ENCODE measurements at places on chromosomes 16 and 17. TPM values are rescaled to one million over a fixed set of nuclear protein-coding genes. Genes with fewer than 3 reads are reported as not detected.

CLEC10A gene
- total RNA-seq: 1.4 TPM

DYNC1LI2 gene
- 78.1 TPM for total RNA-seq

CAMKK1 gene
- 3.5 TPM for total RNA-seq

CBX2 gene
- total RNA-seq: 0.44 TPM

CX3CL1 gene
- total RNA-seq: not detected

MIEN1 gene
- 35.8 TPM for total RNA-seq

TBX2 gene
- total RNA-seq: not detected

MYH8 gene
- total RNA-seq: not detected

TERB1 gene
- 0.83 TPM for total RNA-seq

NPIPB13 gene
- total RNA-seq: 20.0 TPM

HS3ST3B1 gene
- 40.5 TPM for total RNA-seq

NHERF2 gene
- total RNA-seq: 2.1 TPM

GRCh38 chr17:78137392-78138203 lies 7.0 kb downstream of the TMC8 start:
- H3K4me1 ChIP-seq: peaks cover 96% of the 10 kb centered on the region
- no peak for DNase-seq
- no peak overlapping the region for H3K27ac ChIP-seq
- H3K36me3 ChIP-seq: peaks cover 47% of the 10 kb centered on the region

DNA sequence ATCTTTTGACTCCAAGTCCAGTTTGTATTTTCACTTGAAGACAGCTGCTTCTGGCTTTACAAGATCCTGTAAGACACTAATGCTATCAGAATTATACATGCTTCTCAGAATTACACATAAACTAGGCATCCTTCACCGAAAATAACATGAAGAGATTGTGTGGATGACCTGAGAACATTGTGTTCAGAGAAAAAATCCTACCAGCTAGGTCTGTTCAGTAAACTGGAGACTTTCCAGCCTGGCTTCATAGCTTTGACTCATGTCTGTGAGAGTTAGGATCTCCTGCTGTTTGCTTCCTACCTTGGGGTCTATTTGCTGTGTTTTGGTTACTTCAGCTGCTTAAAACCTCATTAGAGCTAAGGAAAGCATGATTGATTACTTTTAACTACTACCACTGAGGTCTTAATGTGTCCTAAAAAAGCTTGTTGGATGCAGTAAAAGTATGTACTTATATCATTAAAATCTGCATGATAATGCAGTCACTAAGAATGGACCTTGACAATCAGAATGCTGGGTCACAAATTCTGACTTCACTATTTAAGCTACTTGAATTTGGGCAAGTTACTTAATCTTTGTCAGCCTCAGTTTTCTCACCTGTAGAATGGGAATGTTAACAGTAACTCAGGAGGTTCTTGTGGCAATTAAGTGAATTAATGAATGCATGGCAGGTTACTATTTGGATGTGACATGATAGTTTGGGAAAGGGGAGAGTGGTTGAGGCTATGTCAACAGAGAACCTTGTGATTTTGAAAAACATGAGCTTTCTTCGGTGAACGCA lies 8.0 kb upstream of the MYH13 start:
- no peaks in the 10 kb centered on the region for H3K4me1 ChIP-seq
- no peaks in the 10 kb centered on the region for H3K27me3 ChIP-seq
- no peaks in the 10 kb centered on the region for H3K36me3 ChIP-seq
- no peak overlapping the region for H3K27ac ChIP-seq
- no peak for DNase-seq

- H3K27ac ChIP-seq: peak overlapping the region; percentile 81
- no peaks in the 10 kb centered on the region for H3K36me3 ChIP-seq
- H3K4me1 ChIP-seq: peaks cover 27% of the 10 kb centered on the region
- DNase-seq: no peak
- no peaks in the 10 kb centered on the region for H3K27me3 ChIP-seq
- no peak overlapping the region for H3K4me3 ChIP-seq
These were observed 1.2 kb downstream of the CYB5D1 start for GRCh38 chr17:7859028-7859427.

DNA sequence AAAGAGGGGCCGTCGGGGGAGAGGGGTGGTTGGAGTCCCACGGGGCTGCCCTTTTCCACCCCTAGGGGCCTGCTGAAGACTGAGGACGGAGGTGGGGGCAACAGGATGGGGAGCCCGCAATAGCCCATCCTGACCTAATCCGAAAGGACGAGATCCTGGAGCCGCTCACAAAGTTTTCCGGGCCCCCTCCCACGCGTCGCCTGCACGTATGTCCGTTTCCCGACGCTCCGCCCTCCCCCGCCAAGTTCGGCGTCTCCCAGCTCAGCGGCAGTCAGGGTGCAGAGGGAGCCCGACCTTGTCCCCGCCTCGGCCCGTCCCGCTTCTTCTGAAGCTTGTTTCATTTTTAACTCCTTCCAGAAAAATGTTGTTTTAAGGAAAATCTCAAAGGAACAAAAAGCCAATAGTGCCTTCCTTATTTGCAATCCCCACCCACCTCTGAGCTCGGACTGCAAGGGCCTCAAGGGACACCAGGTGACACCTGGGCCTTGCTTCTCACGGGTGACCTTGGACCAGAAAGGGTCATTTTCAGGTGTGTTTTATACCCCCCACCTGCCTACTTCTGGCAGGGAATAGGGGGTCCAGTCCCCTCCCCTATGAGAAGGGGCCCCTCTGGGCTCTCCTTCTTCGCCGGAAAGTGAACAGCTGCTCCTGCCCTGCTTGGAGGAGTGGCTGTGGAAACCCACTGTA lies 3.4 kb upstream of the ZNF423 start:
- H3K27me3 ChIP-seq: peaks cover 8% of the 10 kb centered on the region
- DNase-seq: no peak
- H3K4me1 ChIP-seq: peaks cover 10% of the 10 kb centered on the region
- no peak overlapping the region for H3K27ac ChIP-seq
- H3K4me3 ChIP-seq: no peak overlapping the region

GRCh38 chr17:50948711-50949110 lies 82.6 kb upstream of the TOB1 start:
- no peak for DNase-seq
- peaks cover 33% of the 10 kb centered on the region for H3K4me1 ChIP-seq
- H3K4me3 ChIP-seq: no peak overlapping the region

GRCh38 chr16:625117-625976 lies 5.4 kb upstream of the WFIKKN1 start:
- DNase-seq: no peak
- no peaks in the 10 kb centered on the region for H3K36me3 ChIP-seq
- no peaks in the 10 kb centered on the region for H3K27me3 ChIP-seq

DNA sequence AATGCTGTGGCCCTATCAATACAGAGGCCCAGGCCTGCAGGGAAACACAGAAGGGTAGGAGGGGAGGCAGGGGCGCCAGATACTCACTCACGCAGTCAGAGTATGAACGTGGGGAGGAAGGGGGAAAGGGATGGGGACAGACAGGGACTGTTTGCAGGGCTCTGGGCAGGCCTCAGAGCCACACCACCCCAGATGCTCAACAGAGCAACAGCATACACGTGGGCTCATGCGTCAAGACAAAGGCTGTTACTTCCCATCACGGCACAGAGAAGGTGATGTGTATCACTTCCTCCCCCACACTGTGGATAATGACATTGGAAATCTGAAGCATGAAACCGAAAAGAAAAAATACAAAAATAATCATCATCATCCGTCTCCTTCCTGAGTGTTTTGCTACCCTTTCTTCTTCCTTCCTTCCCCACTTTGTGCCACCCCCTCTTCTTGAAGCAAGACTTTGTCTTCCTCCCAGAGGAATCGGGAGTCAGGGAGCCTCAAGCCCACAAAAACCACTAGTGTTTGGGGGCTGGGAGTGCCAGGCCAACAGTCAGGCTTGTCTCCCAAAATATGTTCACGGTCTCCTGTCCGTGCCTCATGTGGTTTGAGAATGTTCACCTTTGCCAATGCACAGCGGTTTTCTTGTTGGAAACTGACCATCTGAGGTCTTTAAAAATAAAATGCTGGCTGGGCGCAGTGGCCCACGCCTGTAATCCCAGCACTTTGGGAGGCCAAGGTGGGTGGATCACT lies 20.1 kb downstream of the SLC39A11 start:
- DNase-seq: no peak
- H3K4me3 ChIP-seq: no peak overlapping the region

DNA sequence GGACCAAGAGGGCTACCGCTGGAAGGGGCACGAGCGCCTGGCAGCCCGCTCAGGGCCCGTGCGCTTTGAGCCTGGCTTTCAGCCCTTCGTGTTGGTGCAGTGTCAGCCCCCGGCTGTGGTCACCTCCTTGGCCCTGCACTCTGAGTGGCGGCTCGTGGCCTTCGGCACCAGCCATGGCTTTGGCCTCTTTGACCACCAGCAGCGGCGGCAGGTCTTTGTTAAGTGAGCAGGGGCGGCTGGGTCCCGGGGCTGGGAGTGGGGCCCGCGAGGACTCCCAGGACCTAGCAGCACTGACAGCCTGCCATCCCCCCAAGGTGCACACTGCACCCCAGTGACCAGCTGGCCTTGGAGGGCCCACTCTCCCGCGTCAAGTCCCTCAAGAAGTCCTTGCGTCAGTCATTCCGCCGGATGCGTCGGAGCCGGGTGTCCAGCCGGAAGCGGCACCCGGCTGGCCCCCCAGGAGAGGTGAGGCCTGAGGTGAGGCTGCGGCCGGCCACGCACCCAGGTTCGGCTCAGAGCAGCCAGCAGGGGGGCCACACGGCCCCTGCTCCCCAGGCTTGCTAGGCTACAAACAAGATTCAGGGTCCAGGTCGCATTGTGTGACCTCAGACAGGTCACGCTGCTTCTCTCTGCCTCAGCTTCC lies 17.4 kb upstream of the MYO15B start:
- H3K4me1 ChIP-seq: no peaks in the 10 kb centered on the region
- no peak for DNase-seq
- H3K36me3 ChIP-seq: no peaks in the 10 kb centered on the region
- no peaks in the 10 kb centered on the region for H3K27me3 ChIP-seq

DNA sequence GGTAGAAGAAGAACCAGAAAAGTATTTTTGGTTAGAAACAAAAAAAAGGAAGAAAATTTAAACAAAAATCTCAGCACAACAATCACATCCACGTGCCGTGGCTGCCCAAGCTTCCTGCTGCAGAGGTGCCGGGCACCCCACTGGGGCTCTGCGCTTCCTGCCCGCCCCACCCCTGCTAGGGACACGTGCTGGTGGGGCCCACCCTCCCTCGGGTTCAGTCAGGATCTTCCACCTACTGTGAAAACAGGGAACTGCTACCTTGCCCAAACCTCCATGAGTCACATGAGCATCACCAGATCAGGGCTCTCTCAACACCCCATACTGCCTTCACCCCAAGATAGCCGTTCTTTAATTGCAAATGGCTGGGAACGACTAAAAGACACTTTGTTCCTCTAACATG lies 24.4 kb upstream of the CYTH1 start:
- peaks cover 68% of the 10 kb centered on the region for H3K36me3 ChIP-seq
- H3K4me1 ChIP-seq: peaks cover 49% of the 10 kb centered on the region
- peak overlapping the region; percentile 57 for H3K27ac ChIP-seq
- peak; percentile 21 for DNase-seq
- H3K4me3 ChIP-seq: no peak overlapping the region

DNA sequence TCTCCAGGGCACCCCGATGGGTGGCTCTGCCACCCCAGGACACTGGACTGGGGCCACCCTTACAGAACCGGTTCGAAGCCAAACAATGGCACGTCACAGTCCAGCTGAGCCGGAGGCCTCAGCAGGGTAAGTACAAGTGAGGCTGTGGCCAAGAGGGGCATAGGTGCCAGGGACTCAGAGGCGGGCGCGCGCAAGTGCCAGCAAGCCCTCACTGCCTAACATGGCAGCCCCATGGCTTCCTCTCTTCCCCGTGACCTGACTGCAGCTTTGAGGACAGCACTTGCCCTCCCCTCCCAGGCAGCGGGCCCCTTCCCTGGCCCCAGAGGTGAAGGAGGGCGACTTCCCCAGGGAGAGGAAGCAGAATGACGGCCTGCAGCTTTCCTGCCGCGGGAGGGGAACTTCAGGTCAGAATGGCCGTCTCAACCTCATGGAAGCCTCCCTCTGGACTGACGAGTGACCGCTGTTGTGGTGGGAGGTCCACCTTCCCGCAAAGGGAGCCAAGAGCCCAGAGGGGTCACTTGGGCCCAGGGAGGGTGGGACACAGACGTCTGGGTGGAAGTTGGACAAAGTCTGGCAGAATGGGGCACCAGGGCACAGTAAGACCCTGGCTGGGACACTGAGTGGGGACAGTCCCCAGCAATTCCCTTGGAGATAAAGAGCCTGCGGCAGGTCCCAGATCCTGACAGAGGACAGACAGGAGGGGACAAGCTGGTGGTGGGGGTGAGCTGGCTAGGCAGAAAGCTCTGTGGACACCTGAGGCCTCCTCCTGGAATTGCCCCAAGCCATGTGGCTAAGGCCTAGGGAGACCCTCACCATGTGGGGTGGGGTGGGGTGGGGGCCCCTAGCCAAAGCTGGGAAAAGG lies 52.1 kb upstream of the TOB1 start:
- no peak overlapping the region for H3K4me3 ChIP-seq
- H3K27me3 ChIP-seq: no peaks in the 10 kb centered on the region
- H3K36me3 ChIP-seq: no peaks in the 10 kb centered on the region
- DNase-seq: no peak
- peak overlapping the region; percentile 75 for H3K27ac ChIP-seq

GRCh38 chr16:920717-921116 lies 50.1 kb downstream of the LMF1 start:
- H3K4me1 ChIP-seq: no peaks in the 10 kb centered on the region
- no peak overlapping the region for H3K27ac ChIP-seq
- peaks cover under 1% of the 10 kb centered on the region for H3K36me3 ChIP-seq
- no peak overlapping the region for H3K4me3 ChIP-seq
- H3K27me3 ChIP-seq: no peaks in the 10 kb centered on the region

DNA sequence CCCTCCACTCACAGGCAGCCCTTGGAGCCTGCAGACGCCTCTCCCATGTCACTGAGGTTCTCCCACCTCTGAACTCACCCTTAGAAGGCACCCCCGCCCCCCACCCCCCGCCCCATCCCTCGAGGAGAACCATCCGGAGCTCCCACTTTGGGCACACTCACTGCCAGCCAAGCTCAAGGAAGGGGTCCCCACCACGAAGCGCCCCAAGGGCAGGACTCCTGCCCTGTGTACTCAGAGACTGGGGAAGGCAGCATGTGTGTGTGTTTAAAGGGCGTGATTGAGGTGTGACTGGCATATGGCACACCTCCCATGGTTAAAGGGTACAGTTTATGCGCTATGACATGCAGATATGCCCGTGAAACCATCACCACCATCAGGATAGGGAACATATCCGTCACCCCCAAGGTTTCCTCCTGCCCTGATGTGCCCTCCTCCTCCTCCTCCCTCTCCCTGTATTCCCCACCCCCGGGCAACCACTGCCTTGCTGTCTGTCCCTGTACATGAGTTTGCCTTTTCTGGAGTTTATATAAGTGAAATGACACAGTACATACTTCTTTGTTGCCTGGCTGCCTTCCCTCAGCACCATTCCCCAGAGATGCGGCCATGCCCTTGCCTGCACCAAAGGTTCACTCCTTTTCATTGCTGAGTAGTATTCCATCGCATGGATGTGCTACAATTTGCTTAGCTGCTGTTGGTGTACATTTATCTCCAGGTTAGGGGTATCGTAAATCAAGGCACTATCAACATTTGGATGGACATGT lies 14.0 kb upstream of the RBFOX3 start:
- H3K27ac ChIP-seq: no peak overlapping the region
- no peaks in the 10 kb centered on the region for H3K4me1 ChIP-seq
- DNase-seq: no peak
- no peaks in the 10 kb centered on the region for H3K36me3 ChIP-seq
- no peak overlapping the region for H3K4me3 ChIP-seq
- no peaks in the 10 kb centered on the region for H3K27me3 ChIP-seq

- DNase-seq: no peak
- H3K4me3 ChIP-seq: no peak overlapping the region
- no peak overlapping the region for H3K27ac ChIP-seq
- H3K4me1 ChIP-seq: no peaks in the 10 kb centered on the region
- no peaks in the 10 kb centered on the region for H3K36me3 ChIP-seq
- no peaks in the 10 kb centered on the region for H3K27me3 ChIP-seq
These were observed 638.0 kb downstream of the MAF start for GRCh38 chr16:78962457-78962929.
